ENCODE measurements at places on chromosomes 5 and 9.
A peak's percentile ranks its signal among the peaks of the same experiment; 100 is the strongest.

DNA sequence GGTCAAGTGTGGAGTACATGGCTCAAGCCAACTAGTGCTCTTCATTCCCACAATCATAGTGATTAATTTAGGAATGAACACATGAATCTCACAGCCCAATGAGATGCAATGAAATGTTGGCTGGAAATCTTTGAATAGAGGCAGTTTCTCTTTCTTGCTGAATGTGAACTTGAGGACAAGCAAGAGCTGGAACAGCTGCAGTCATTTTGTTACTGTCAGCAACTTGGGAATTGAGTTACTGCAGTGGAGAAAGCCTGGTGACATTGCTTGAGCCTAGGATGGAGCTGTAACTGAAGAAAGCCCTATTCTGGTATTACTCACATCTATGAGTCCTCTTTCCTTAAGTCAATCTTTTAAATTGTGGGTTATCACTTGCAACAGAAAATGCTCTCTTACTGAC lies 62.3 kb downstream of the YIPF5 start:
- no peak for DNase-seq

GRCh38 chr9:135051316-135052038 lies 36.0 kb upstream of the OLFM1 start:
- DNase-seq: no peak

DNA sequence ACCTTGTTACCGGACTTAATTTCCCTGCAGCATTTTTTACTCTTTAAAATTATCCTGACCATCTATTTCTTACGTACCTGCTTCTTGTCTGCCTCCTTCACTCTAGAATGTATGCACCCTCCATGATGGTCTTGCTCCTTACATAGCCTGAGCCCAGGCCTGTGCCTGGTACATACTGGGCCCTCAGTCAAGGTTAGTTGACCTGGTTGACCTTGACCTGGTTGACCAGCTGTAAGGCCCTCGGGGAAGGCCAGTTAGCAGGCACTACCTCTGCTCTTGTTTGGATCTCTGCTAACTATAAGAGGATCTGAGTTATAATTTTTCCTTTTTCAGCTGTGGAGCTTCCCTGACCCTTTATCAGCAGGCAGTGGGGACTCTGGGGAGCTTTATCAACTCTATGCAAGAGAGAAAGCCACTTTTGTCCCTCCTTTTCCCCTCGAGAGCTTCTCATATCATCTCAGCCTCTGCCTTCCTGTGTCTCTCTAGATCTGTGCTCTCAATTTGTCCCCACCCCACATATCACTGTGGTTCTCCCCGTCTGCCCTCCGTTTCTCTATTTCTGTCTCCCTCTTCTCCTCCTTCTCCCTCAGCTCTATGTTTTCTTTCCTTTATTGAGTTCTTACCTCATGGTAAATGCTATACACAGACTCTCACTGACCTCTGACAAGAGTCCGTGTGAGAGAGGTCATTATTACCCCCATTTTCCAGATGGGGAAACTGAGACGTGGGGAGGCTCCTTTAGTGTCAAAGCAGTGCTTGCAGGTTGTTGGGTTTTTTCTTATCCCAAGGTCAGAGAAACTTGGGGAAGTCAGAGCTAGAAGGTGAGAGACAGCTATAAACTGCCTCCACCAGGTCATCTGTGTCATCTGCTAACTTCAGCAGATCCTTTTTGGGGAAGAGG lies 28.6 kb downstream of the SPRY4 start:
- DNase-seq: no peak

- DNase-seq: no peak
These were observed 38.9 kb upstream of the EGFL7 start for GRCh38 chr9:136623842-136624183.

- DNase-seq: peak; percentile 55
These were observed 2.1 kb downstream of the RXRA start for GRCh38 chr9:134328341-134328840.

- no peak for DNase-seq
These were observed 8.5 kb downstream of the DMXL1 start for GRCh38 chr5:119079318-119079921.

GRCh38 chr9:5631026-5631425 lies 2.1 kb downstream of the RIC1 start:
- no peak for DNase-seq

- DNase-seq: no peak
These were observed 372.9 kb upstream of the IRX2 start for GRCh38 chr5:3124410-3124809.

DNA sequence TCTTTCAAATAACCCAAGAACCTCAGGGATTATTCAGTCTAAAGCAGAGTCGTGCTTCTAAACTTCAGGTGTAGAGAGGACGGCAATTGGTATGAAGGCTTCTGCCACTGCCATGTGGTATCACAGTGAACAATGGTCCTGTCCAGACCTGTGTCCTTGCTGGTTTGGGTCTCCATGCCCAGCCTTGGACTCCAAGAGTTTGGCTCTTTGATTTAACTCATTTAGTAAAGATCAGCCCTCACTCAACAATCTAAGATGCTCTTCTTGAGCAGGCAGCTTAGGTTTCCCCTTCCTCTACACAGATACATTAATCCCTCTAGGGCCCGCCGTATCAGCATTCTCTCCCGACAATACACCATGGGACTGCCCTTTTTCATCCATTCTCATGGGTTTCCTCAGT lies 518.0 kb downstream of the RAB3C start:
- DNase-seq: no peak
